ENCODE measurements at places on chromosomes 7 and 10. TPM values are rescaled to one million over a fixed set of nuclear protein-coding genes. Genes with fewer than 3 reads are reported as not detected.
A peak's percentile ranks its signal among the peaks of the same experiment; 100 is the strongest.

Gene CTAGE4
- not detected for total RNA-seq

Gene TLX1
- total RNA-seq, result 0.14 TPM

DNA sequence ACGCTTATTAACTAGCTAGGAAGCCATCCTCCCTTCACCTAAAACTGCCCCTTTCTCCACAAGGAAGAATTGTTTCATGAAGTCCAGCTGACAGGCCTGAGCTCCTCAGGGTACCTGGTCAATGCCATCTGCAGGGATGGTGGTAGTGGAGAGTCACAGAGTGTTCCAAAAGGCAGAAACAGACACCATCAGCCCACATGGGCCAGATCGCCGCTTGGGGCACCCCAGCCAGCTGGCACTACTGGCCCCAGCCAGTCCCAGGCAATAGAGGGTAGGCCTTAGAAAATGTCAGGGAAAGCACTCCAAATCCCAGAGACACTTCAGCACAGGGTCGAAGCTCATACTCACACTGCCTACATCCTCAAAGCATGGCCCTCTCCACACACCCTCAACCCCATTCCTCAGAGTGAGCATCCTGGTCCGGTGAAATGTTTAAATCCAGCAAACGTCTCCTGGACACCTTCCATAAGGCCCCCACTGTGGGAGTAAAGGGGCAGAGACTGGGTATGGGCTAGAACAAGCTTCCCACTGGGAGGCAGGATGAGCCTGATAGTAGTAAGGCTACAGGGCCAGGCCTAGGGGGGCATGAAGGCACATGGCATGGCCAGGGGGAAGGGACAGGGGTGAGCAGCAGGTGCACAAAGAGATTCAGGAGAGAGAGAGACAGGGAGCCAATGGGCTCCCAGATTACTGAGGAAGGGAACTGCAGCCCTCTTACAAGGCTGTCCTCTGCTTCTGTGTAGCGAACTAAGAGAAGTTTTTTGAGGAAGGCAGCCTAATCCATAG is 1.9 kb downstream of the LRRC20 start:
- peak; percentile 93 for DNase-seq

DNA sequence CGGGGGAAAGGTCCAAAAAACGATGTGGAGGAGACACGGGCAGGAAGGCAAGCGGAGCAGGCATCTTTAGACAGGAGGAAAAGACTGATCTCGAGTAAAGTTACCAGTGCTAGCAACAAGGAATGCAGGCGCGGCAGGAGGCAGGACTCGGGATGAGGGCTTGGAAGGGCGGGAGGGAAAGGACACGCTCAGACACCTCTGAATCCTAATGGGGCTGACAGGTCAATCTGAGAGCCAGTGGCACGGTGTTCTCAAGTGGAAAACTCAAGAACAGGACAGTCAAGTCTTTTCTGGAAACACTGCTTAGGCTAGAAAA is 155.3 kb upstream of the COBL start:
- no peak for DNase-seq

DNA sequence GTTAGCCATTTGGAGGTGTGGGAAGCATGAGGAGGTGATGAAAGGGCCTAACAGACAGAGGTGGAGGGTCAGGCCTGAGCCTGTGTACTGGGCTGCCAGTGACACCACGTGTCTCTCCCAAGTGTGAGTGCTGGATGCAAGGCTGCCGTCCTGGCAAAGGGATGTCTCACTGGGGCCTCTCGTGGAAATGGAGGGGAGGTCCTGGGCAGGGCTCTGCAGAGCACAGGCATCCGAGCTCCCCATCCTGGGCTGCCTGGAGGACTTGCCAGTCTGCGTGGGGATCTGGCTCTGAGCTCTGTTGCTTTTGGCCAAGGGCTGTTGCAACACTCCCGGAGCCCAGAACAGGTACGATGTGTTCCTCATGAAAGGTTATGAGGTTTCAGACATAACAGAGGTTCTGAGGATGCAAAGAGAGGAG is 77.3 kb downstream of the GRK5 start:
- no peak for DNase-seq

- no peak for DNase-seq
Observed at GRCh38 chr10:116553378-116553980, 7.7 kb downstream of the PNLIP start.

GRCh38 chr7:79563821-79564522 is 110.5 kb upstream of the MAGI2 start:
- DNase-seq, result no peak

GRCh38 chr7:107387128-107387527 is 82.7 kb upstream of the GPR22 start:
- DNase-seq, result peak; percentile 82

DNA sequence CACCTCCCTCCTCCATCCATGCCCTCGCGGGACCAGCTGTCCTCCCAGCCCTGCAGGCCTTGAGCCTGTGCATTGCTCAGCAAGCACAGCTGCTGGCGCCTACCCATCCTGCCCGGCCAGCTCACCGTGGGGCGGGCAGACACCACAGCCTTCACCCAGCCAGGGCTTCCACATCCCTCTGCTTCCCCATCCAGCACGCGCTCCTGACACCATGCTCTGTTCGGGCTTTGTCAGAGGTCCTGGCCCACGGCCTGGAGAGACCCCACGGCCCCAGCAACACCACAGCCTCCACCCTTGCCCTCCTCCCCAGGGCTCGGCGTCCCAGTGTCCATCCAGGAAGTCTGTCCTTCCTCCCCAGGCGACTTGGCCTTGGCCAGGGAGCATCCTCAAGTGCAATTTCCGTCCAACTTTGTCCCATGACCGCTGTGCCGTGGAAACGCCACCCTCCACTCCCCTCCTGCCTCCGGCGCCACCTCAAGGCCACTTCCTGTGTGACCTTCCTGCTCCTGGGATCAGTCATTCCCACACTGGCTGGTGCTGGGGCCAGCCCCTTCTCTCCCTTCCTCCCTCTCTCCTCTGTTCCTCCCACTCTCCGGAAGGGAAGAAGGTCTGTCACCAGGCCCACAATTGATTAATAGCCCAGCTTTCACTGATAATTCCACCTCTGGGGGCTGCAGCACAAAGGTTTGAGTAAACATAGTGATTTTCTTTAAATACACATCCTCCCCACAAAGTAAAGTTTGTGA is 71.5 kb upstream of the SMNDC1 start:
- no peak for DNase-seq

GRCh38 chr10:63549810-63550209 is 28.6 kb downstream of the REEP3 start:
- DNase-seq, result peak; percentile 86

DNA sequence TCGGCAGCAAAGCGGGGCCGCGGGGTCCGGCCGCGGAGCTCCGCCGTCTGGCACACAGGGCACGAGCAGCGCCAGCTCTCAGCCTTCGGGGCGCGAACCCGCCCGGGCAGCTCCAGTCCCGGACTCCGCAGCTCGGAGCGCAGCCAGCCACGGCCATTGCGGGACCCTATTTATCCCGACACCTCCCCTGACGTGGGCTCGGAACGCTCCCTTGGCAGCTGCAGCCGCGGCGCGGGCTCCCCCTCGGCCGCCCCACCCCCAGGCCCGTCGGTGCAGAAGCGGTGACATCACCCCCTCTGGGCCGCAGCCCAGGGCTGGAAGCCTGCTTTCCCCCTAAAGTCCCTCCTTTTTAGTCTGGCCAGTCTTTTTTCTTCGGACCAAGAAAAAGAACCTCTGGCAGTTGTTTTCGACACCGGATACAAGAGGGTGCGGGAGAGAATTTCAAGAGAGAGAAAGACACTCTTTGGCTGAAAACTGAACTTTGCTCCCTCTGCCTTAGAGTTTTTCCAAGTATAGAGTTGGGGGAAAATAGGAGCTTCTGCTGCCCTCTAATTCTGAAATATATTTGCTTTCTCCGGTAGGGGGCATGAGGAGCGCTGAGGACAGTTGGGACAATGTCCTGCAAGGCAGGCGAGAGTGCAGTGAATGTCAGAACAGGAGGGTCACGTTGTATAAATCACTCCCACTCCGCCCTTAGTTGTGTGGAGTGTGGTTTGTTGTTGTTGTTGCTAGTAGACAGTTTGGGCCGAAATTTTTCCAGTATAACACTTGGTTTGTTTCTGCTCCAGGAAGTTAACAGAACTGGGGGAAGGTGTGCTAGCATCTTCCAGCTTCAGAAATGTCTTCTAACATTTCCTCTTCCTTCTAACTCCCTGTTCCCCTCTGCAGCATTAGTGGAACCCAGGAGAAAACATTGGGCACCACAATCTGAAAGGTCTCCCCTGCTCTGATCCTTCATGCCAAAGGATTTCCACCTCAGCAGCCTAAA is at the start of gene SFRP4:
Gene SFRP4, minus strand, starts transcription at position 145 of the 988 bp plus-strand sequence. CDS start 280 bp downstream, outside the sequence.
- DNase-seq, result peak; percentile 76

Gene CUEDC2
- total RNA-seq, result 133 TPM

Gene TFEC
- total RNA-seq, result not detected

- peak; percentile 3 for DNase-seq
Observed at GRCh38 chr10:23037561-23037960, 57.8 kb upstream of the MSRB2 start.

- no peak for DNase-seq
Observed at GRCh38 chr10:30602747-30603146, 26.8 kb downstream of the LYZL2 start.

DNA sequence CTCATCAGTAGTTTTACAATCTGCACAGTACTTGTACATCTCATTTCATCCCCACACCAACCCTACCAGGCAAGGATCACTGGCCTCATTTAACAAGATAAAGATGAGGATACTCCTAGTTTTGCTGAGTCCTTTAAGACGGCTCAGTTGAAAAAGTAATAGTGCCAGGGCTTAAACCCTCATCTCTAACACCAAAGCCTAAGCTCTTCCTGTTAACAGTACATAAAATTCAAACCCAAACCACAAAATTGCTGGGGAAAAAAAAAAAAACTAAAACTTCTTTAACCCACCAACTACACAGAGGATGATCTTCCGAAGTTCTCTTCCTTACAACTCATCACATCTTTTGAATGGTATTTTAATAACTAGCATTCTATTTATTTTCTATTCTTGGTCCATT is 1.3 kb downstream of the SAR1A start:
- DNase-seq, result no peak

GRCh38 chr10:47176206-47176902 is 123.6 kb upstream of the GDF10 start:
- DNase-seq, result no peak

DNA sequence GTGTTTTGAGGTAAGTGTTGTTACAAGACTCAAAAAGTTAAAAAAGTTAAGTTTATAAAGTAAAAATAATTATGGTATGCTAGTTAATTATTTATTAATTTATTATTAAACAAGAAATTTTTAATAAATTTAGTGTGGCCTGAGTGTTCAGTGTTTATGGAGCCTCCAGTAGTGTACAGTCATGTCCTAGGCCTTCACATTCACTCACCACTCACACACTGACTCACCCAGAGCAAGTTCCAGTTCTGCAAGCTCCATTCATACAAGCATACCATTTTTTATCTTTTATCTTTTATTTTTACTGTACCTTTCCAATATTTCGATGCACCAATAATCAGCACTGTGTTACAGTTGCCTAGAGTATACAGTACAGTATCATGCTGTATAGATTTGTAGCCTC is 381.2 kb upstream of the MGMT start:
- no peak for DNase-seq

- DNase-seq, result no peak
Observed at GRCh38 chr10:96724621-96725020, 4.3 kb upstream of the PIK3AP1 start.

DNA sequence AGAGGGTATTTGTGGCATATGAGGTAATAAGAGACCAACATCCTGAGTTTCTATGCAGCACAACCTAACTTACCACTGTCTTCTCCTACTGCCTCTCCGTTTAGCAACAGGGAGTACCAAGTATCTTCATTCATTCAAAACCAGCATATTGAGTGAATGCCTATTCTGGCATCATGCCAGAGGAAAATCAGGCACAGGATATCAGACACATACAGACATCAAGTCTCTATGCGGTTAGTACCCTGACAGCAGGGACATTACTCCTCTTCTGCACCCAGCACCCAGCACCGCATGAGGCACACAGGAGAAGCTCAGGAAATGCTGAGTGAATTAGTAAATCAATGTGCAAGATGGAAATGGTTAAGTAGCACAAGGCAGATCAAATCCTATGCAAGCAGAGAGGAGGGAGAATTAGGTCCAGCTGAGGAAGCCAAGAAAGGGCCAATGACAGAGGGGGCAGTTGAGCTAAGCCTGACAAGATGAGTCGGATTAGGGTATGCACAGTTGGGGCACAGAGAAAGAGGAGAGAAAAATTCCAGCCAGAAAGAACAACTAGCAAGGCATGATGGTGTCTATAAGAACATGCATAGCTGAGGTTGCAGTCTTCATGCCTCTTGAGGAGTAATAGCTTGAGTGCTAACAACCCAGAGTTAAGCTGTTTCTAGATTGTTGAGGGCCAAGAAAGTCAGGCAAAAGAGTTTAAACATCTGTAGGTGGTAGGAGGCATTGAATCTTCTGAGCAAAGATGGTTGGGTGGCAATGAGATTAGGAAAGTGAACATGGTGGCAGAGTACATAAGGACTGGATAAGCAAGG is 146.0 kb downstream of the PLXNA4 start:
- DNase-seq, result peak; percentile 14

Gene TMEM196
- not detected for total RNA-seq

DNA sequence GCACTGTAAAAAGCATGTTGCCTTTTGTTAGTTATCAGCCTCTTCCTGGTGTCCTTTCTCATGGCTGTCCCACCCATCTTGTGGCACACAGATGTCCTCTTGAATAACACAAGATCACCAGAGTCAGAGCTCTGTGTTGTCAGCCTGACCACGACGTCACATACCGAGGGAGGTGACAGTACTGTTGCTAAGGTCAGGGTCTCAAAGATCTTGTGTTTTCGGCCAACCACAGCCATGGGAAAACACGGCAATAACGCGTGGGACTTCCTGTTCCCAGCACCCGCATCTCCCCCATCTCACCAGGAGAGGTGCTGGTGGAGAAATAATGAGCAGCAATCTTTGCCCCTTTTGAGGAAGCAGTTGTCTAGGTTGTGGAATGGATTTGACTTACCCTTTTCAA is 40.4 kb downstream of the NPVF start:
- DNase-seq, result no peak

Gene TEX36
- not detected for total RNA-seq

Gene IGF2BP3
- 69.7 TPM for total RNA-seq
